ENCODE measurements at places on chromosomes 3 and 15.

GRCh38 chr3:126963261-126964190 lies 19.4 kb upstream of the PLXNA1 start:
- DNase-seq: no peak

- DNase-seq: no peak
Measured at GRCh38 chr15:67897646-67898339, 57.9 kb upstream of the RNU6-1 start.

DNA sequence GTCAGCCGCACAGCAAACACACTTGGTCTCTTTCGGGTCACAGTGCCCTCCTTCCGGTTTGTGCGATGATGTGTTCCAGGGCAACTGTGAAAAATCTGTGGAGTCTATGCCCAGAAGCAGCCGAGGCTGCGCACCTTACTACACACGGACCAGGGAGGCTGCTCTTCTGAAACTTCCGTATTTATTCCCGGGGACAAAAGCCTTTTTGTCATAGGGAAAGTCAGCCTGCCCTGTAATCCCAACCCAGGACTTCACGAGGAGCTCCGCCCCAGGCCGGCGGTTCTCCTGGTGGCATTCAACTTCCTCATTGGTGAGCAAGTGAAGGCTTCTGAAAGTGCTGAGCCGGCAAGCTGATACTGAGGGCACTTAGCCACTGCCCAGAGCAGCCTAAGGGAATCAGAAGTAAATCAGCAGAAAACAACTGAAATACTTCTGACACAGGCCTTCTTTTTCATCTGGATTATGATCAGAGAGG lies 126.5 kb downstream of the FMN1 start:
- DNase-seq: no peak

GRCh38 chr3:183249006-183249718 lies 3.9 kb upstream of the B3GNT5 start:
- DNase-seq: no peak
